ENCODE measurements at places on chromosomes 1 and 21.

GRCh38 chr1:79899914-79900313 is 893.4 kb upstream of the ADGRL4 start:
- DNase-seq, result no peak

- no peak for DNase-seq
Observed at GRCh38 chr1:12516741-12517140, 101.3 kb downstream of the DHRS3 start.

- no peak for DNase-seq
Observed at GRCh38 chr21:17003763-17004373, 509.0 kb upstream of the CXADR start.

DNA sequence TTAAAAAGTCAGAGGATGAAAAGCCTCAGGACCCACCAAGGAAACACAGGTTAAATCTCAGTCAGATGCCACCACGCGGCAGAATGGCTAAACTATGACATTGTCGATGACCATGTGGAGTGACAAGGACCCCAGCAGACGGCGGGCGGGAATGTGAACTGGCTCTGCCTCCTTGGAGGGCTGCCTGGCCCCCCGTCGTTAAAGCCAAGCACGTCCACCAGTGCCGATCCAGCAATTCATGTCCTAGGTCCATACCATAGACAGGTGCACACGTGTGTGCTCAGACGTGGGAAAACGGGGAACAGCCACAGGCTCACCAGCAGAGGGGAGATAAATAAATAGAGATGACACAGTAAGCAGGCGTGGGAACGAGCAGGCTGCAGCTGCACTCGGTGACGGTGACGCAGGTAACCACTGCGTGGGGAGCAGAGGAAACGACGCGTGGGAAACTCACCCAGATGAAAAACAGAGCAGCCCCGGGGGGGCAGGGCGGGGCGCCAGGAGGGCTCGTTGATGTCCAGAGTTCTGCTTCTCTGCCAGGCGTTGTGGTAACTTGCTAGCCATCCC is 28.3 kb upstream of the PCBP3 start:
- no peak for DNase-seq

DNA sequence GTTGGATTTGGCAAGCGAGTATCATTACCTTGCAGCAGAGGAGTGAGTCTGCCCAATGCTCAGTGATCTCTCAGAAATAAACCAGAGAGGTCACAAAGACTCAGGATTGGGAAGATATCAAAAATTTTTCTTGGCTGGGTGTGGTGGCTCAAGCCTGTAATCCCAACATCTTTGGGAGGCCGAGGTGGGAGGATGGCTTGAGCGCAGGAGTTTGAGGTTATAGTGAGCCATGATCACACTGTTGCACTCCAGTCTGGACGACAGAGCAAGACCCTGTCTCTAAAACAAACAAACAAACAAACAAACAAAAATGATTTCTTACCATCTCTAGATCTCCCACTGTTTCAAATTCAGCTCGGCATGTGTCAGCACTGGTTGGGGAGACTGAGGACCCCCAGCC is 13.3 kb upstream of the BECN2 start:
- no peak for DNase-seq

DNA sequence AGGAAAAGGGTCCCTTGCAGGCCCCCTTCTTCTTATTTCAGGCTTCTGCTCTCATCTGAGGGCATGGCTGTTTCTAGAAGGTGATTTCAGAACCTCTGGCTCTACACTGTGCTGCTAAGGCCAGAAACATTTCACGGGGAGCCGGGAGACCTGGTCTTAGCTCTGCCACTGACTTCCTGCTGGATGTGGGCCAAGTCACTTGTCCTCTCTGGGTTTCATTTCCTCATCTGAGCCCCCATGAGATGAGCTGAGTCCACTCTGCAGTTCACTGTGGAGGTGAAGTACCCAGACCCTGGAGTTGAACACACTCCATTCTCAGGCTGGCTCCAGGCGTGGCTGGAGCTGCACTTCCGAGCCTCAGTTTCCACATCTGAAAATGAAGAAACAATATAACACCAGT is 2.1 kb downstream of the PADI1 start:
- DNase-seq, result no peak

DNA sequence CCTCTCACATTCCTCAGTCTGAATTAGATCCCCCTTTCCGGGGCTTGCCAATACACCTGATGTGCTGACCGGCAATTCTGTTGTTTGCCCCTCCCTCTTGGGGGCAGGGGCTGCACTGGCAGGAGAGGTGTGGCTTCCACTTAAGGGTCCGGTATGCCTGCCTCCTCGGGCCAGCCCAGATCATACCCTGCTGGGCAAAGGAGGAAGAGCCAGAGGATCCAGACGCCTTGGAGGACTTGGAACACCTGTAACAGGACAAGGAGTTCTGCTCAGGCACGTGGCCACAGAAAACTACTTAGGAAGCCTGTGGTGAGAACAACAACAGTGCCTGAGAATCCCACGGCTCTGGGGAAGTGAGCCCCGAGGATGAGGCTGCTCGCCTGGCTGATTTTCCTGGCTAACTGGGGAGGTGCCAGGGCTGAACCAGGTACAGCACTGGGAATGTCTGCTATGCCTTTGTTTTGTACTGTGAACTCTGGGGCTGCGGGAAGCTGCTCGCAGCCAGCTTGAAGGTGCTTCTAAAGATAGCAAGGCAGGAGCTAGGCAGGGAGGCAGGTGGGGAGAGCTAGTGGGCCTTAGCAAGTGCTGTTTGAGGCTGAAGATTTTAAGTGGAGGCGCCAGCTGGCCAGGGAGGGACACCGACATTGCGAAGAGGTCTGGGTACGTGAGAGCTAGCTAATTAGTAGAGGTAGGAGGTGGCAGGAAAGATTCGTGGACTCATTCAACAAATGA is at the start of gene SMPDL3B:
SMPDL3B (plus strand) TSS at position 183 of the 732 bp plus-strand sequence; CDS start at position 367, 184 bp downstream.
- no peak for DNase-seq

DNA sequence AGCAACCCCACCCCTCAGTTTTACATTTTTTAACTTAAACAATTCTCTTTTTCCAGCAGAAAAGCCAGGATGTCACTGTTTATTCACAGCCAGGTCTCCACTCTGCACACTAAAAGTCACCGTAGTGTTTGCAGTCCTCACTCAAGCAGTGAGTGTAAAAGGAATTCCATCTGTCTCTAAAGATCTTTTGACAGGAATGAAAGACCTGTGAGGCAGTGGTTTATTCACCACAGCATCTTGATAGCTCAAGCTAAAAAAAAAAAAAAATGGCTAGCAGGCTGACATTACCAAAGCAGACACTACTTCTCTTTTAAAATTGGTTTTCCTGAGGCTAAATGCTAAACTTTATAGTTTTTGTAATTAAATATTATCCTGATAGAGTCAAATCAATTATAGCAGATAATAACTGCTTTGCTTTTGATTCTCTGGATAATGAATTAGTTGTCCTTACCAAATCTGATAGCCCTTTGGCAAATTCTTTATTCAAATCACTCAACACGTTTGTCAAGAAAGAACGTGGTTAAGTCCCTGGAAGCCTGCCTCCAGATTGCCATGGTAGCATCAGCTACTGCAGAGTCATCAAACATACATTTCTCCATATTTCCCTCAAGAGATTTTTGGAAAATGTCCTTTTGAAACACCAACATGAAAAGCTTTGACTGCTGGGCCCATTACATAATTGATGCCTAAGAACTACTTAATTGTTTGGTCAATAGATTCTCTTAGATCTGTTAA is 22.2 kb upstream of the SLC5A9 start:
- DNase-seq, result no peak

DNA sequence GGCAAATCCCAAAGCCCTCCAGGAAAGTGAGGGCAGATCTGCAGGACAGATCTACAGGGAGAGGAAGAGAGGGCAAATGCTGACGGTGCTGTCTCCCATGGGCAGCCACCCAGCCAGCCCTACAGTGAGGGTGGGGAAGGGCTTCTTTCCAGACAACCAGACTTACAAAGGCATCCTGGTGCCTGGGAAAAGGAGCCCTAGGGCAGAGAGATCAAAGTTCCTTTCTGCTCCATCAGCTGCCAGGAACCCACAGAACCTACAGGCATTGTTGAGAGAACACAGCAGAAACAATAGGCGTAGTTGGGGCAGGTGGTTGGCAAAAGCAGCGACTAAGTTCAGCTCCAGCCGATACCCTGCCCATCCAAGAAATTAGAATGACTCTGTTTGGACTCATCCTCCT is 332.4 kb downstream of the KCNH1 start:
- DNase-seq, result no peak

- no peak for DNase-seq
Observed at GRCh38 chr1:202547215-202547614, 163.0 kb downstream of the SYT2 start.
